ENCODE measurements at places on chromosomes 7 and 10. TPM values are rescaled to one million over a fixed set of nuclear protein-coding genes. Genes with fewer than 3 reads are reported as not detected.

GRCh38 chr10:119469846-119470245, 72.7 kb downstream of the RGS10 start:
- DNase-seq, result no peak

DNA sequence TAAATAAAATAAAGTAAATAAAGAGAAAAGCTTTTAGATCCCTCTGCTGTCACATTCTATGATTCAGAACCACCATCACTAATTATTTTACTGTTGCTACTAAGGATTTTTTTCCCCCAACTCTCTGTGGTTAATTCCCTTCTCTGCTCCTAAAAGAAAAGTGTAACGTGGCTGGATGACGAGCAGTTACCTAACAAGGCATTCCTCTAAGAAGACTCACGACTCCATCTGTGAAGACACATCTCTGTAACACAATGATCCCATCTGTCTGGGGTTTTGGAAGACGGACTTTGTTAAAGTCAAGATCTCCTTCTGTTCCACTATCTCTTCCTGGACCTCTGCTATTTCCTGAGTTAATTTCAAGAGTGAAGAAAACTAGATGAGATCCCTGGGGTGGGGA, 179.9 kb downstream of the SFMBT2 start:
- DNase-seq, result no peak

GRCh38 chr10:10126218-10126617, 891.5 kb upstream of the CELF2 start:
- no peak for DNase-seq

GRCh38 chr10:116803451-116804249, 45.6 kb upstream of the ENO4 start:
- DNase-seq, result no peak

DNA sequence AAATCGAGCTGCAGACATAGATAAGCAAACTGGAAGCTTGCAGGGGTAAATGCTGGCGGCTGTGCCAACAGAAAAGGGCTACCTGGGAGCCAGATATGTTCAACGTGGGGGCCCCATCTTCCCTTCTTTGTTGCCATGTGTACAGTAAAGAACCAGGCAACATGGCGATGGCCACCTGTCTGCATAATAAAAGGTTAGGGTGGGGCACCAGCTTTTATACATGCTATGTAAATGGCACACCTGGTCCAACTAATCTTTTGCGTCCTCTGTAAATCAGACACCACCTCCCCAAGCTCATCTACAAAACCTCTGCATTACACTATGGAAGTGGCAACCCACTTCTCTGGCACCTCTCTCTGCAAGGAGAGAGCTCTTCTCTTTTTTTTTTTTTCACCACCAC, 13.9 kb downstream of the BUD31 start:
- no peak for DNase-seq

DNA sequence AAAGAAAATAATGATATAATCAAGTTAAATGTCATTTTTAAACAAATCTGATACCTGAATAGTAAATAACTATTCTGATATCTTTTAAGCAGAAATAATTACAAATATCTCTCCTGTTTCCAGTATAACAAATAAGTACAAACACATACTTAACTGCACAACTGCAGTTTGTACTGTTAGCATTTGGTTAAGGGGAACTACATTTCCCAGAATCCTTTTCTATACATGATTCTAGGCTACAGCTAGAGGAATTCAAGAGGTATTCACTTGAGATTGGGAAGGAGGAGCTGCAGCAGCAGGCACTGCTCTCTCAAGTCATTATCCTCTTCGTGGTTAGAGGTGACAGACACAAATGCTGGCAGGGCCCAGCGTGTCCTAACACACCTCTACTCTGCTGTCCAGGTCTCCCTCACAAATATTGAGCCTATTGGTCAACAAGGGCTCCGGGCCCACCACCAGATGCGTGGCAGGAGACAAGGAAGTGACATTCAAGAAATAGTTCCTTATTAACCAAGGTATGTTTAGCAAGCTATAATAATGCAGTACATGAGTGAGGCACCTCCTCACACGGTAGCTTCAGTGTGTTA, 255.1 kb upstream of the MKLN1 start:
- no peak for DNase-seq

GRCh38 chr7:149625340-149625946, 127.8 kb upstream of the ZNF746 start:
- DNase-seq, result peak; percentile 38

The PNLIP gene
- 0.99 TPM for polyA plus RNA-seq

The ANKRD1 gene
- polyA plus RNA-seq, result 108 TPM

The HOXA3 gene
- 11.3 TPM for polyA plus RNA-seq

The SLC26A5 gene
- polyA plus RNA-seq, result 0.17 TPM

The SYT15B gene
- polyA plus RNA-seq, result 0.71 TPM

The NSUN5 gene
- 19.6 TPM for polyA plus RNA-seq

The NPY4R gene
- not detected for polyA plus RNA-seq

The SPDYE2 gene
- polyA plus RNA-seq, result 2.8 TPM

All from muscle of back (tissue), 13 donors.